ENCODE measurements at places on chromosomes 6 and 20.

DNA sequence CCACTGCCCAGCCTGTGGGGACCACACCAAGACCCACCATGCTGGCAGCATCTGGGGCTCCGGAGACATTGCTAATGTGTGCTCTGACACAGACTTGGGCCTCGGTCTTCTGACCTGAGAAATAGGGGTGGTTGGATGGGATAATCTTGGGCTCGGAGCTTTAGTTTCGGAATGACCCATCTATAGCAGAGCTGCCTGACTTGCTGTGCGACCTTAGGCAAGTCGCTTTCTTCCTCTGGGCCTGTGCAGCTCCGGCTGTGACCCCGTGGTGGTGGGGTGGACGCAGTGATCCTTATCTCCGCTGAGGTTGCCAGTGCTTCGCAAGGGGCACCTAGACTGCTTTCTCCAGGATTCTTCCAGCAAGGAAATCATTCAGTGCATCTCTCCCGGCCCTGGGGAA, 43.7 kb downstream of the CEBPB start:
- no peak for DNase-seq

DNA sequence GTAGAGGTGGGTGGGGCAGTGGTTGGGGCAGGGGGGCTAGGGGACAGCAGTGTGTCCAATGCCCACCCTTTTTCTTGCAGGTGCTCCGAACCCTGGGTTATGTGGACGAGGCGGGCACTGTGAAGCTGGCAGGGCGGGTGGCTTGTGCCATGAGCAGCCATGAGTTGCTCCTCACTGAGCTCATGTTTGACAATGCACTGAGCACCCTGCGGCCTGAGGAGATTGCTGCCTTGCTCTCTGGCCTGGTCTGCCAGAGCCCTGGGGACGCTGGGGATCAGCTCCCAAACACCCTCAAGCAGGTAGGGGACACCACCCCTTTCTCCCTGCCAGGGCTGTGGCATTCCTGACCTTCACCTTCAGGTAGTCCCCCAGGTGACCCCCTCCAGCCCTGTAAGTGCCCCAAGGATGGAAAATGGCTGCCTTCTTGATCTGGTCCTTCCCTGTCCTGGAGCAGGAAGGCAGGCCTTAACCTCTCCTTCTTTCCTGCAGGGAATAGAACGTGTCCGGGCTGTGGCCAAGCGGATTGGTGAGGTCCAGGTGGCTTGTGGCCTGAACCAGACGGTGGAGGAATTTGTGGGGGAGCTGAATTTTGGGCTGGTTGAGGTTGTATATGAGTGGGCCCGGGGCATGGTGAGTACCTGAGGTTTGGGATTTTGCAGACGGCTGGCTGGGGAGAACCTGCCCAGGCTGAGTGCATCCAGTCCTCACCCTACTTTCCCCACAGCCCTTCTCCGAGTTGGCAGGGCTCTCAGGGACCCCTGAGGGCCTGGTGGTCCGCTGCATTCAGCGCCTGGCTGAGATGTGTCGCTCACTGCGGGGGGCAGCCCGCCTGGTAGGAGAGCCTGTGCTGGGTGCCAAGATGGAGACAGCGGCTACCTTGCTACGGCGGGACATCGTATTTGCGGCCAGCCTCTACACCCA, 2.9 kb downstream of the DXO start:
- no peak for DNase-seq

DNA sequence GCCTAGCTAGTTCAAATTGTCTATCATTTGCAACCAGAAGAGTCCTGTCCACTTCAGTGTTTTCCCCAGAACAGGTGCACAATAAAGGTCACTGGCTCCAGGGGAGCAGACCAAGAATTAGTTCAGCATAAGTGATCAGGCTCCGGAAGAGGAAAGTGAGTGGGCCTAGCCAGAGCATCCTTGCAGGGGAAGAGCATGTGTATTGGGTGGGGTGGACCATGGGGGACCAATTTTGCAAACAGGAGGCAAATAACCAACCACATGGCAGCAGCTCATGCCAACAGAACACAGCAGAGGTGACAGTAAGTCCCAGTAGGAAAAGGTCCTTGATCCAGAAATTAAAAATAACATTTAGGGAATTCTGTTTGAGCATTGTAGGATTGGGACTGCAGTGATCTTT, 43.2 kb upstream of the CNR1 start:
- DNase-seq = no peak

GRCh38 chr6:30931272-30931671, 698 bp downstream of the SFTA2 start:
- no peak for DNase-seq

- DNase-seq = no peak
Measured at GRCh38 chr6:133804265-133804664, 84.6 kb upstream of the TCF21 start.

GRCh38 chr6:107122748-107123147, 7.4 kb upstream of the BEND3 start:
- no peak for DNase-seq

- DNase-seq = no peak
Measured at GRCh38 chr6:92777146-92777740, 642.1 kb downstream of the EPHA7 start.

DNA sequence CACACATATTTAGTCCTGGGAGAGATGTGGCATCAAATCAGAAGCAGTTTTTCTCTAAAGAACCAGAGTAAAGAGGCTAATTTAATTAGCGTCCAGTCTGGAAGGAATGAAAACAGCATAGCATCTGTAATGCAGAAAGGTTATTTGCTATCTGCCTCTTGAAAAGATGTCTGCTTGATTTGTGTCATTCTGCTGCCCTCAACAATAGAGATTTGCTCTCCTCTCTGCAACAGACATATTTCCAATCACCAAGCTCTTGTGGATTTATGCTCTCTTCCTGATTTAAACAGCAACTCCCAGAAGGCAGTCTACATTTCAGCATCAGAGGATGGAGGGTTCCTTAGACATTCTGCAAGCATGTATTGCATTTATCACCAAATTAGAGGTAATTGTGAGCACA, 53.5 kb upstream of the AKAP12 start:
- DNase-seq = no peak

DNA sequence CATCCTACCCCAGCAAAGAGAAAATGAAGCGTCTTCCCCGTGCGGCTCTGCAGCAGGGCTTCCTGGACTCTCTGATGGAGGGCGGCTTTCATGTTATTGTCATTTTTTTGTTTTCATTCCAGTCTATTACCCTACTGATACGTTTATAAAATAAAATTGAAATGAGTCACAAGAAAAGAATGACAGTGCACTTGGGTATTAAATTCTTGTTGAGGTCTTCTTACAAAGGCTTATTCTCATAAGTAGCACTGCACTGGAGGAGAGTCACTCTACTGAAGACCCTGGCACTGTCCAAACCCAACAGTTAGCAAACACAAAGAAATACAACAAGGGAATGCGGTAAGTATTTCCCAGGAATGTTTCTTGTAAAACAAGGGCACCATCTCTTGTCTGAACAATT, 379.3 kb downstream of the MAFB start:
- DNase-seq = no peak

- DNase-seq = no peak
Measured at GRCh38 chr6:121956782-121957181, 442.7 kb upstream of the HSF2 start.

DNA sequence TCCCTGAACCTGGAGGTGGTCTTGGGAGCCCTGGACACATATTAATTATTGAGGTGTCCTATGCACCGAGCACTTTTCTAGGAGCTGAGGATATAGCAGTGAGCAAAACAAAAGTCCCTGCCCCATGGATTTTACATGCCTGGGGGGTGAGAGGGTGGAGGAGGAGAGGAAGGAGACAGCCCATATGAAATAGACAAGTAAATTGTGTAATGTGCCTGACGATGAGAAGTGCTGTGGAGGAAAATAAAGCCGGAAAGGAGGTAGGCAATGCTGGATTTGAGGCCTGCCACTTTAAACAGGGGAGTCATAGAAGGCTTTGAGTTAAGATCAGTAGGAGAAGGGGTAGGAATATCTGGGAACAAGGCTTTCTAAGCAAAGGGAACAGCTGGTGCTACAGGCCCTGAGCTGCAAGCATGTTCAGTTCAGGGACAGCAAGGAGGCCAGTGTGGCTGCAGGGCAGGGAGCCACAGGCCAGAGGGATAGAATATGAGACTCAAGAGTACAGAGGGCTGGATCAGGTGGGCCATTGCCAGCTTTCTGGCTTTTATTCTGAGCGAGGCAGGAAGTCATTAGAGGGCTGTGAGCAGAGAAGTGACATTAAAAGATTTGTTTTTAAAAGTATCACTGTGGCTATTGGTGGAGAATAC, 19.1 kb upstream of the MYLIP start:
- DNase-seq = no peak

- DNase-seq = no peak
Measured at GRCh38 chr6:157989541-157990289, 8.1 kb downstream of the SYNJ2 start.

- DNase-seq = no peak
Measured at GRCh38 chr6:165662749-165663376, at the start of gene PDE10A. Gene PDE10A, minus strand, starts transcription at chr6:165663241. Its CDS starts 430 bp downstream, at chr6:165662811.

- no peak for DNase-seq
Measured at GRCh38 chr20:64139199-64140060, 24.8 kb upstream of the MYT1 start.

- no peak for DNase-seq
Measured at GRCh38 chr20:33400812-33401183, 521 bp downstream of the CDK5RAP1 start.

DNA sequence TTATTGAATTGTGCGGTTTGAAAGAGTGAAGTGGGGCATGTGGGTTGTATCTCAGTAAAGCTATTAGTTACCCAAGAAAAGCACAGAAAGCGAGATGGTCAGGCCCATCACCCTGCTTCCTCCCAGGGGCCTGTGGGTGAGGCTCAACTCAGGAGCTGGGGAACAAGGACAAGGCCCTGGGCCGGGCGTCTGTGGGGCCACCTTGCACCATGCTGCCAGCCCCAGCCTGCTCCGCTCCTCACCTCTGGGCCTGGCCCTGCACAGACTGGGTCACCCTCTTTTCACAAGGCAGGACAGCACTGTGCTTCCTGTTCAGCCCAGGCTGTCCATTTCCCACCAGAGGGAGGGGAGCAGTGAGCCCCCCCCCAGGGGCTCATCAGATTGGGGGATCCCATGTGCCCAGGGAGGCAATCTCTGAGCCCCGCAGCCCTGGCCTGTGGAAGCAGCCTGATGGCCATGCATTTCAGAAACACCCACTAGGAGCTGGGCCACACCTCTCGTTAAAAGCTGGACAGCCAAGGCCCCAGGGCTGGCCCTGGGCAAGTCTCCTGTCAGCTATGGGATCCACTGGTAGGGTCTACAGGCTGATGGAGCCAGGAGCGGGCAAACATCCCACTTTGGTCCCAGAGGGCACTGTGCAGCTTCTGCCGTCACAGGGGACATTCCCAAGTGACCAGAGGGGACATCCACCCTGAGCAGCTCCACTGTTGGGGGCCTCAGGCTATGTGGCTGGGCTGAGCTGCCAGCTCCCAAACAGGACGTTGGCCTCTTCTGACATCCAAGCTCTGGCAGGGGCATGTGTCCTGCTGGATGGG, 55.9 kb downstream of the YTHDF1 start:
- DNase-seq = no peak

DNA sequence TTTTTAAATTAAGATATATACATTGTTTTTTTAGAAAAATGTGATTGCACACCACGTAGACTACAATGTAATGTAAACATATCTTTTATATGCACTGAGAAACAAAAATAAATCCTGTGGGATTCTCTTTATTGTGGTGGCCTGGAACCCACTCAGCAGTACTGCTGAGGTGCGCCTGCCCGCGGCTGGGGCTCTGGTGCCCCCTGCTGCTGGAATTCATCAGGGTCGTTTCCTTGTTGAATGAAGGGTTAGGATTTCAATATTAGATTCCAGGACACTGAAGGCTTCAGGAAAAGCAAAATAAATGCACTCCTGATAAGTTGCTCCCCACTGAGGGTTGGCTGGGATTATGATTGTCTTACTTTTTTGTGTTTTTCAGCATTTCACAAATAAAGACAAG, 175.8 kb upstream of the GGTLC1 start:
- no peak for DNase-seq

DNA sequence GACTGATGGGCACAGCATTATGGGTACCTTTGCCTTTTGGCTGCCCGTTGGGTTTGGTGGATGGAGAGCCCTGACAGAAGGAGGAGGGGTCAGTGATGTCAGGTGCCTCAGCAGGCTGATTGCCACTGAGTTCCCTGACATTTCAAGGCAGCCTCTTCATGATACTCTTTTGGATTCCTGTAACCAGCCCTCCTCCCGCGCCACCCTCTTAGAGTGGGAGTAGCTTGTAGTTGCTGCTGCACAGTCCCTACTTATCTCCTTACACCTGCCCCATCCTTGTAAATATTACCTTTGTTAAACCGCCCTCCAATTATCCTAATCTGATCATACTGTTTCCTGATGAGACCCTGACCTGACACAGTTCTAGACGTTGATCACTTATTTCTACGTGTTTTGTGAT, 140.0 kb downstream of the CFAP61 start:
- DNase-seq = no peak

DNA sequence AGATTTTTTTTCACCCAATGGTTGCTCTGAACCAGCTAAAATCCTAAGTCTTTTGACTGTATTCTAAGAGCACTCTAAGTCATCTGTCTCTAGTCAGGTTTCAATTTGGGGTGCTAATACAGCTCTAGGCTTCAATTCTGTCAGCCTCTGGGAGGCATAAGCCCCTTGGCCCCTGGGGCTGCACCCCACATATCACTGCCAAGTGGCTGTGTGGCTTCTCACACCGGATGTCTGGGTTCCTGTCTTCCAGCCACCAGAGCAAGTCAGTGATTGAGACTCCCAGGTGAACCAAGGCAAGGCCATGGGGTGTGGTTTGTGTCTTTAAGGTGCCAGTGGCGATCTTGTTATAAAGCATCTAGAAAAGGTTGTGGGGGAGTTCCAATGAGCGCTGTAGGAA, 136.5 kb downstream of the TMEM242 start:
- DNase-seq = no peak

All from HS-5 (cell line).